Non-pigmented ciliary epithelial cell (primary cell): ENCODE measurements at places on chromosomes 3 and 15.

DNA sequence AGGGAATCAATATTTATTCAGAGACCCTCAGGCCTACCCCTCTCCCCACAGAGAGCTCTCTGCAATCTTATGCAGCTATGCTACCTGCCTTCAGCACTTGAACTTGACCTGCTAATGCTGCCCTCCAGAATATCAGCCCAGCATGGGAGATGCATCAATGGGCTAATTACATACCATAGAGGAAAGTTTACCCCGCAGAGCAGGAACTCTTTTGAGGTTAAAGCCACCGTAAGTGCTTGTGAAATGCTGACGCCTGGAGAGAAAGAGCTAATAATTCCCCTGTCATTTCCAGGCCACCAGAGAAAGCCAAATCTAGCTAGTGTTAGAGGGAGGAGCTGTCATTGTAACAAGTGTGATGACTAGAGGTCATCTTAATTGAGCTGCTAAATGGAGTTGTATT lies 127.5 kb downstream of the CHST2 start:
- DNase-seq, result no peak

DNA sequence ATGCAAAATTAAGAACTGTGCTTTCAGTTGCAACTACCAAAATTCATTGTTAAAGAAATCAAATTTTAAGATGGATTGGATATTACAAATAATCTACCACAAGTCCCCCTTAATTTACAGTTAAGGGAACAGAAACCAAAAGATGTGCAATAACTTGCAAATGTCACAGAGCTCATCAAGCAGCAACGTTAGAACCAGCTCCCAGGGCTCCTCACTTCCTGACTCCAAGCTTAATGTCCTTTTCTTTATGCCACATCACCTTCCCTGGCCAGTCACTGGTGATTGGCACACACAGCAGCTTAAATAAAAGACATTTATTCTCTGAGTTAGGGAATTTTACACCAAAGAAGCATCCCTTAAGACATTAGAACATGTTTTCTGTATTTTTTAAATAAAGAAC lies 159.7 kb downstream of the RSL24D1 start:
- DNase-seq, result no peak

DNA sequence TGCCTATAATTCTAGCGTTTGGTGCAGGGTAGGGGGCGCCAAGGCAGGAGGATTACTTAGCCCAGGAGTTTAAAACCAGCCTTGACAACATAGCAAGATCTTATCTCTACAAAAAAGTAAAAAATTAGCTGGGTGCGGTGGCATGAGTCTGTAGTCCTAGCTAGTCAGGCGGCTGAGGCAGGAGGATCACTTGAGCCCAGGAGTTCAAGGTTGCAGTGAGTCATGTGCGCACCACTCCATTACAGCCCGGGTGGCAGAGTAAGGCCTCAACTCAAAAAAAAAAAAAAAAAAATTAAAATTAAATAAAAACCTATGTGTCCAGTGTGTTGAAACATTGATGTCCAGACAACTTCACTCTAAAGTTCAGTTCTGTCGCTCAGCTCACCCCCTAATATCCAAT lies 78.2 kb upstream of the SOX2 start:
- no peak for DNase-seq

DNA sequence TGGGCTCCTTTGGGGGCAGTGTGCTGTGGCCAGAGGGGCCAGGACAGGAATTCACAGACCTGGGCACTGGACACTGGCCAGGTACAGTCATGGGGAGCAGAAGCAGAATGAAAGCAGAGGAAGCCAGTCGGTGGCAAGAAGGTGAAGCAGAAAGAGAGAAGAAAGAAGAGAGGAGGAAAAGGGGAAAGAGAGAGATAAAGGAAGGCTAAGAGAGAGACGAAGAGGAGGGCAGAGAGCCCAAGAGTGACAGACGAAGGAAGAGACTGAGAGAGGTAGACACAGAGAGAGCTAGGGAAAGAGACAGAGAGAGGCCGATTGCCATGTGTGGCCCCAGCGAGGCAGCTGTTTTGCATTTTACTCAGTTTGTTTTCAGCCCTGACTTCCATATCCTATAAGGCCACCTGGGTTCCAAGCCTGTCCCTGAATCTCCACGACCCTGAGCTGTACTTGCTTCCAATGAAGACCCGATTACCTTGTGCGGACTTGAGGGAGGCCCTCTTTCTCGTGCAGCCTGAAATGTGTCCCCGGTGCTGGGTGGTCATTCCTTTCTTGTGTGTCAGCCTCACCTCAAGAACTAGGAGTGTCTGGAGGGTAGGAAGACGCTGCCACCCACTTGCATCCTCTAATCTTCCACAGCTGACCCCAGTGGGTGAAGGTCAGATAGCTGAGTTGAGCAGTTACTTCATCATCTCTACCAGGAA lies 73.9 kb downstream of the LSM3 start:
- DNase-seq, result no peak

DNA sequence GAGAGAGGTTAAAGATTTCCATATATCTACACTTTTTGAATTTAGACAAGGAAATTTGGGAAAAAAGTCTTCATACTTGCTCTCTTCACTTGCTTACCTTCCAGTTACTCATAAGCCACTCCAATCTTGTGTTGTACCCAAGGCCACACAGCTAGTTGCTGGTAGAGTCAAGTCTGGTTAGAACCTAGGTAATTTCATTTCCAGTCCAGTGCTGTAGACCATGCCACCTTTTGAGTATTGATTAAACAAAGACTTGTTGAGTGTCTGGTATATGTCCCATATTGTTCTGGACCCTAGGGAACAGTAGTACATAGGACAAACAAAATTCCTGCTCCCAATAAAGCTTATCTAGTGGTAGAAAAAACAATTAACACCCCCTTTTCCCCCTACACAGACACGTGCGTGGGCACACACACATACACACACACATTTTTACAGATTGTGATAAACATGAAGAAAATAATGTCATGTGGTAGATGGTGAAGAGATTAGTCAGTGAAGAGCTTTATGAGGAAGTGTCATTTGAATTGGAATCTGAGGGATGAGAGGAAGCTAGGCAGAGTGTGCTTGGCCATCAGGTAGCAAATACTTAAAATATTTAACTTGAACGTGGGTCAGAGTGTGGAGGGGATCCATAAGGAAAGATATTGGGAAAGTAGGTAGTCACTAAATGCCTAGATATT lies 2.1 kb downstream of the CMC1 start:
- no peak for DNase-seq
